Urothelium cell line (cell line): ENCODE measurements at places on chromosomes 2 and 18.

DNA sequence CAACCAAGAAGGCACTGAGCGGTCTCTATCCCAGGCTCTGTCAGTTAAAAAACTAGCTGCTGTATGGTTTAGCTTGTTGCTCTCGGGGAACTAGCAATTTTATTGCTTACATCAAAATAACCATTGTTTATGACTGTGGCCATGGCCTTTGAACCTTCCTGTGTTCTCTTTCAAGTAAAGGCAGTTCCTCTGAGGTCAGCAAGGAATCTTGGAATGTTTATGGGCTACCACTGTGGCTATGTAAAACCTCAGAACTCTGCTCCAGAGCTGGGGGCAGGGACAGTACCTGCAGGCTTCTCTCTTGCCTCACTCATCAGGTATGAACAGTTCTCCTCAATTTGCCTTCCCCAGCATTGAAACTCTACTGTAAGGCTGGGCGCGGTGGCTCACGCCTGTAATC lies 416.0 kb upstream of the NETO1 start:
- DNase-seq = peak; percentile 78

- no peak for DNase-seq
These were observed 61.4 kb downstream of the QPCT start for GRCh38 chr2:37405781-37406180.

- no peak for DNase-seq
These were observed 16.8 kb downstream of the IL37 start for GRCh38 chr2:112927745-112928144.

DNA sequence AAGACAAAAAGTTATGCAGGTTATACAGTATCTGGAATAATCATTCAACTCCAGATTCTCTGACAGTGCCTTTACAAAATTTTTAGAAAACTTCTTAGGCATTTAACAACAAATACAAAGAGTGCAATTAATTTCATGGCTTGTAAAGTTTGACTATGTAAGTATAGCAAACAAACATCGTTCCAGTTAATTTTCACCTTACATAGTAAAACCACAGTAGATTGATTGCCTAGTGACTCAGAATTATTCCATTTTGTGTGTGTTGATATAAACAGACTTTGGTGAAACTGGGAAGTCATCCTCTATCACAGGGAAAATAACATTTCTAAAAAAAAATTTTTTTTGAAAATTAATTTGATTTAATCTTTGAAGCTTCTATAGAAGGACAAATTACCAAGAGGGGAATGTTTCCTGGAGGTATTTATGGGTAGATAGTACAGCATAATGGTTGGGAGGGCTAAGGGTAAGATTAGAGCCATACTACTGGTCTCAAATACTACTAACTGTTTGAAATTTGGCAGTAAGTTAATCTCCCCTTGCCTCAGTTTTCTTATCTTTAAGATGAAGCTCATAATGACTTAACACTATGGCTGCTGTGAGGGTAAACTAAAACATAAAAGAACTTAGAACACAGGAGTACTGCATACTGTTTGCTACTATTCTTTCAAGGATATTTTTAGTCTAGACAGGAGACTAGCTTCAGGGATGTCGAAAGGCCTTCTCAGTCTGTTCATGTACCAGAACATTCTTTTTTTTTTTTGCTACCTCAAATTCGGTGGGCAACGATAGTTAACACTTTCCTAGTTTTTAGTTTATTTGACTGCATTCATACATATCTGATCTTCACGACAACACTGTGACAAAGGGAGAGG lies 19.6 kb downstream of the NDUFAF7 start:
- DNase-seq = no peak

GRCh38 chr2:212535996-212536816 lies 2.4 kb downstream of the ERBB4 start:
- no peak for DNase-seq

GRCh38 chr2:231332872-231333500 lies 62.5 kb upstream of the B3GNT7 start:
- no peak for DNase-seq

DNA sequence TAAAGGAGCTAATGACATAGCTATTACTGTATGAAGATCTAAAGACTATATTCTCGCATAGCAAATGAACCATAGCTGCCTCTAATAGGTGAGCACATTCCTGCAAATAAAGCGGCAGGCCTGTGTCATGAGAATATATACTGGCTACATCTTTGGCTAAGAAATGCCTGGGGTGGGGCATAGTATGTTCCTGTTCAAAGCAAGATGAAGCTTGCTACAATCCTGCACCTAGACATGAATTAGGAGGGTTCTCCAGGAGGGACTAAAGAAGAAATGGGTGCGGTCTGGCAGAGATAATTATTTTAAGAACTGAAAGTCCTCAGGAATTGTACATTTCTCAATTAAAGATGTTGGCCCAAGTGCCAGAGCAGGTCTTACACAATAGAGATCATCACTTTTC lies 46.8 kb upstream of the PLA2R1 start:
- no peak for DNase-seq

- DNase-seq = no peak
These were observed 86.9 kb upstream of the COPS8 start for GRCh38 chr2:236998758-236999157.

DNA sequence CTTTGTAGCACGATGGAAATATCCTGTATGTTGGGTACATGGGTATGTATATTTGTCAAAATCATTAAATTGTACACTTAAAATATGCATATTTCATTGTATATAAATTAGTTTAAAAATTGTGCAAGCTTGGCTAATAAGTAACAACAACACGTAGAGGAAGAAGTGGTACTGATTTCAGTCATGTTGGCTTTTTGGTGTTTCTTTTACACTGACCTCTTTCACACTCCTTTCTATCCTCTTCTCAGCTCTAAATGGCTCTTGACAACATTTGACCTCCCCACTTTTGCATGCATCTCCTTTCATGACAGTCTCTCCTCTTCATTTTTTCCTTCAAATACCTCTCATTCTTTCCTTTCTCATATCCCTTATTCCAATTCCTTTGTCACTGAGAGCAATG lies 801.4 kb upstream of the ZEB2 start:
- DNase-seq = no peak

DNA sequence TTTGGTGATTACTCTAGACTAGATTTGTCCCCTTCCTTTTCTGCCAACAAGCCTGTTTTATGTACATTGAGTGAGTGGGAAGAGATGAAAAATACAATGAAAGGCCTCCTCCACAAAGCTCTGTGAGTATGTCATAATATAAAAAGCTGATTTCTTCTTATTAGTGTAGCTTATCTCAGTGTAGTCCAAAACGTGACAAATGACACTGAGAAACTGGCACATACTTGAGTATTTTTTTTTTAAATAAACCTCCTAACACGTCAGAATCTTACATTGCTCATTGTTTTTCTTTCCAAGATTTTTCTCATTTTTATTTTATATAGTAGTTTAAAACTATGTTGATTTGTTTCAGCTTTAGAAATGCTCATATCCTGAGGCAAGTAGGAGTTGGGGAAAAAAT lies 17.9 kb upstream of the FIGN start:
- no peak for DNase-seq

GRCh38 chr2:2889141-2889540 lies 488.5 kb downstream of the EIPR1 start:
- DNase-seq = no peak

DNA sequence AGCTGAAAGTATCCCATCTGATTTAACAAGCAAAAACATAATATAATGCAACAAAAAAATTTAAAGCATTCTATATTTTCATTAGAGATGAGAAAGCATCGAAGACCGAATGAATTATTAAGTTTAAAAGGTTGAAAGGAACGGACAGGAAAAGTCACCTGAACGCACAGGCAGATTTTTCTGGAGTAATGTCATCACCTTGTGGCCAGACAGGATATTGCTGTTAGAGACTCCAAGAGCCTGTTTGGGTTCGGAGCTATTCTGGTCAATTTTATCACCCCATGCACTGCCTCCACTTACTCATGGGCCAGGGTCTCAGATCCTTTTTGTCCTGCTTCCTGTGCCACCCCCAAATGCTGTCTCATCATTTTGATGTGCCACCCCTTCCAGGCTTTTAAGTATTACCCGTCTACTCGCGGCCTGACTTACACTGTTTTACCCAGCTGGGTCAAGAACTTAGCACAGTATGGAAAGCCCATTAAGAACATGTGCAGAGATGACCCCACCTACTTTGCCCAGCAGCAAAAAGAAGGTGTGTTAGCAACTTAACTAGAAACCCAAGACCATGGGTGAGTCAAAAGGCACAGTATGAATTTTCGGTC lies 27.3 kb downstream of the GKN2 start:
- peak; percentile 77 for DNase-seq

- peak; percentile 60 for DNase-seq
These were observed 13.7 kb upstream of the TET3 start for GRCh38 chr2:73970850-73971471.

- peak; percentile 18 for DNase-seq
These were observed 73.3 kb downstream of the PIK3C3 start for GRCh38 chr18:42028247-42028832.

DNA sequence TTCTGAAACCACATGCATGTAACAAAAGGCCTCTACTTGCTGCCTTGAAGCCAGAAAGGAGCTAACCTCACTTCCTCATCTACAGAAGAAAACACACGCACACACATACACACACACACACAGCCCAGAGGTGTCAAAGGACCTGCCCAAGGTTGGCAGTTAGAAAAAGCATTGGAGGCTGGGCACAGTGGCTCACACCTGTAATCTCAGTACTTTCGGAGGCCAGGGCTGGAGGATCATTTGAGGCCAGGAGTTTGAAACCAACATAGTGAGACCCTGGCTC lies 125.9 kb upstream of the RNF152 start:
- no peak for DNase-seq

GRCh38 chr2:135299165-135299564 lies 231.9 kb downstream of the ZRANB3 start:
- DNase-seq = no peak

DNA sequence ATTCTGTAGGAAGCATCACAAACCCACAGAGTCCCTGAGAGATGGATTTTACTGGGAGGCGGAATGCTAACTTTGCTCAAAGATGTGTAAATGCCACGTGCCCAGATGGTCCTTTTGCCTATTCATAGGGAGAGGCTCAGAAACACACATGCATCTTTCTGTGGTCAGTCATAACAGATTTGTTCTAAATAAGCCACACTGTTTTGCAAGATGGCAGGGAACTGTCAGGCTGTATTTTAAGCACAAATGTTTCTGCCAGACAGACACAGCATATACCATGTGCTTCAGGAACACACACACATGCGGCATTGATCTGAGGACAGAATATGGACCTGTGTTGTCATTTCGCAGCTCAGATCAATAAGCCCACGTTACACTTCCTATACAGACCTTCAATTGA lies 312.0 kb downstream of the GPD2 start:
- no peak for DNase-seq

GRCh38 chr2:55781542-55781941 lies 87.9 kb upstream of the PNPT1 start:
- DNase-seq = no peak

DNA sequence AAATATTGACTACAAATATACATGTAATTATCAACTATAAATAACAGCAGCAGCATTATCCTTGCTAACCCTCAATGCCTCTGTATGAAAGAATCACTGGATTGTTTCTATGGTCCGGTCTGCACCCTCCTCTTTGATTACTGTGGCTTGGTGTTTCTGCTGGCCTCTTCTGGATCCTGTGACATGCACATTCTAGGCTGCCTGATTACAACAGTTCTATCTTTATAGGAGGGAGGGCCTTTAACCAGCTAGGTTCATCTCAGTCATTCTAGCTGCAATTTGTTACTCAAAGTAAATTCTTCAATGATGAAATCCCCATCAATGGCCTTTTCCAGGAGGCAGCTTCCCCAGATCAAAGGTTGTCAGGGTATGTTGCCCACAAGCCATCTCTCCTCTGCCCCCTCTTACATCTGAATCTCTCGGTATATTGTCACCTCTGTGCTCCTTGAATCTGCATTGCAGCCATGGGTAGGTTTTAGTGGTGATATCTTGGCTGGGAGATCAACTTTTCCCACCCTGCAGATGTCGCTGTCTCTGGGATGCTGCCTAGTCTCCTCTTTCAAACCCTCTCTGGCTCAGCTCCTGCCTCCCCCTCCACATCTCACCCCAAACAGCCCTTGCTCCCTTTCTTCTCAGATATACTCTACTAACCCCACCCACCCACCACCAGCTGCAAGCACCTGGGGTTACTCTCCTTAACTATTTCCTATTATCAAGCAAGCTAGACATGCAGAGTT lies 106.2 kb upstream of the BZW1 start:
- peak; percentile 14 for DNase-seq

GRCh38 chr2:236705295-236706105 lies 135.9 kb downstream of the ACKR3 start:
- DNase-seq = no peak

- DNase-seq = no peak
These were observed 84.6 kb upstream of the RFX8 start for GRCh38 chr2:101559551-101559950.

DNA sequence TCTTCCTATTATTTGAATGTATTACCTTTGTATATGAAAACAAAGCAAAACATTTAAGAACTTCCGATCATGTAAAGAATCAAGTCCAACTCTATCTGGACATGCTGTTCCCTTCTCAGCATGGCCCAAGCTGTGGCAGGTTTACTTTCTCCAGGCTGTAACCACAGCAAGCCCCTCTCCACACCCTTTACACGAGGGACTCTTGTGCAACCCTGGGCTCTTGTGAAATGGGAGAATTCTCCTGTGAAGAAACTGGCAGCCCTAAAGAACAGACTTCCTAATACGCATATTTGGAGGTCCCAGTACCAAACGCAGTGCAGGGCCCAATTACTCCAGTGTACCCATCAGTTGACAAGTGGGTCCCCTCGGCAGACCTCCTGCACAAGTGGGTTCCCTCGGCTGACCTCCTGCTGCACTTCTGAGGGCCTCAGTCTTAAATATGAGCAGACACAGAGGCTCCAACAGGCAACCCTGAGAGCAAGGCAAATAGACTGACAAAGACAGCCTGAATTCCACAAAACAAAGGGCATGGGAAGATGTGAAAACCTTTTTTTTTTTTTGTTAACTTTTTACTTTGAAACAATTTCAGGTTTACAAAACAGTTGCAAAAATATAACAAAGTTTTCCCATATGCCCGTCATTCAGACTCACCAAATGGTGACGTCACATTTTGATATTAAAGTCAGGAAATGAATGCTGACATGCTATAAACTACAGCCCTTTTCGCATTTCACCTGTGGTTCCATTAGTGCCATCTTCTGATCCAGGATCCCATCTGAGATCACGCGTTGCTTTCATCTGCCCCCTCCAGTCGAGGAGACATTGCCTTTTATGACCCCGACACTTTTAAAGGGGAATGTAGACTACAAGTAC lies 78.2 kb downstream of the FBXO15 start:
- DNase-seq = no peak

DNA sequence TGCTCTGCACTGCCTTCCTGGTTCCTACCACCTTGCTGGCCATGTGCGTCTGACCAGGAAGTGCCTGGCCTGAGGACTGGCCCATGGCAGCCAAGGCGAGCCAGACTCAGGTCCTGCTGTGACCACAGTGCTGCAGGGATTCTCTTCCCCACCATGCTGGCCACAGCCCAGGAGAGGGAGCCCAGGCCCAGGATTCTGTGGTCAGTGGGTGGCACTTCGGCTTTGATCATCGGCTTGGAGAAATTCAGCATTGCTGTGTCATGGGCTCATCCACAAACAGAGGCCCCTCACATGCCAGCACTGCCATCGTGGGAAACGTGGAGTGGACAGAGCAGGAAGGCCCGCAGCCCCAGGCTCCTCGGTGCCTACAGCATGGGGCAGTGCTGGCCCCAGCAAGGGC lies 211.6 kb downstream of the SEPTIN10 start:
- peak; percentile 31 for DNase-seq
